ENCODE measurements at places on chromosomes 3 and 15.

DNA sequence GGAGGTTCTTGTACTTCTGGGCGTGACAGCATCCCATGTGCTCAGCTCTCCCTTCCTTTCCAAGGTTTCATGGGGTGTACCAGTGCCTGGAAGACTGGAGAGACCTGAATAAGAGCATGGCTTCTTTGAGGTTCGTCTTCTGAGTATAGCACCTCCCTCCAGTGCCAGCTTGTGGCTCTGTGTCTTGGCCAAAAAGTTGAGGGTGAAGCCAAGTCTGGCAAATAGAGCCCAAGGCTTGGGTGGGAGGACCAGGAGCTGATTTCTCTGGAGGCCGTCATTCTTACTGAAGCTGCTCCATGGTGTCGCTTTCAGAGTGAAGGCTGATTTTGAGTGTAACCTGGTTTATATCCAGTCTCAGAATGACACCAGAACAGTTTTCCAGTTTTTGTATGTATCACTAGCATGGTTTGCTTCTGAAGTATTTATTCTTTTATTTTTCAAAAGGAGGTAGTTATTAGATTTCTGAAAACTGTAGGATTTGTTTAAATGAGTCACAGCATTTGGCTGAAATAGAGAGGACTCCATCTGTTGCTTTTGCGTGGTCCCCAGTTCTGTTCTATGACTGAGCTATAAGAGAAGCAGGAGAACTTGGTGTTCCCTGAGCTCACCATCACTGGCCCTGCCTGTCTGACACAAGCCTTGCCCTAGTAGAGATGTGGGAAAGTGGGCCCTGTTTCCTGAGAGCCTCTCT is 47.2 kb downstream of the BSN start:
- DNase-seq, result no peak

DNA sequence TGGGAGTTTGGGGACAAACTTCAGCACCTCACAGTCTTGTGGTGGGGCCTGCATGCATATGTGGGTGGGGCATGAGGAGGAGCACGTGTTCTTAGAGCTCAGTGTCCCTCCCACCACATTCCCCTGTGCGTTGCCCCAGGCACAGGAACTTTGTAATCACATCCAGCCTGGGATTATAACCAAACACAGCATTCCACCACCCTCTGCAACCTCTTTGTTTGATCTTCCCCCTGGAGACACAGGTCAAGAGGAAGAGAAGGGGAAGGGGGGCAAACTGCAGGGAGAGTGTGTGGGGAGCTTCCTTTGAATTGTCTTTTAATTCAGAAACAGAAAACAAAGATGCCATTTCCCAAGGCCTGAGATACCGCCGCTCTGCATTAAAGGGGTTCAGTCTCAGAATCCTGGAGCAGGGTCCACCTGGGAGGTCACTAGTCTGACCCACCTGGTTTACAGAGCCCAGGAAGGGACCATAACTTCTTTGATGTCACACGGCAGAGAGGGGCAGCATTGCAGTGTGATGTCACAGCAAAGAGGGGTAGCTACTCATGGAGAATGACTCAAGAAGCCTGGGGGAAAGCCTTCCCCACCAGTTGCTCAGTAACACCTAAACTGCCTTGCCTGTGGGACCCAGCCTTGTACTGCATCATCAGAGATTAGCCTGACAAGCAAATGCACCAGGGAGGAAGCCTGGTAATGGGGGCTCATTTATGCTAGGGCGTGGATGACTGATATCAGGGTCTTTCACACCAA is 106.3 kb upstream of the RNU6-1 start:
- DNase-seq, result no peak

- DNase-seq, result no peak
These were observed 73.8 kb upstream of the PCSK6 start for GRCh38 chr15:101563176-101563796.

- DNase-seq, result no peak
These were observed 124.9 kb downstream of the DNAJB8 start for GRCh38 chr3:128341659-128342395.

DNA sequence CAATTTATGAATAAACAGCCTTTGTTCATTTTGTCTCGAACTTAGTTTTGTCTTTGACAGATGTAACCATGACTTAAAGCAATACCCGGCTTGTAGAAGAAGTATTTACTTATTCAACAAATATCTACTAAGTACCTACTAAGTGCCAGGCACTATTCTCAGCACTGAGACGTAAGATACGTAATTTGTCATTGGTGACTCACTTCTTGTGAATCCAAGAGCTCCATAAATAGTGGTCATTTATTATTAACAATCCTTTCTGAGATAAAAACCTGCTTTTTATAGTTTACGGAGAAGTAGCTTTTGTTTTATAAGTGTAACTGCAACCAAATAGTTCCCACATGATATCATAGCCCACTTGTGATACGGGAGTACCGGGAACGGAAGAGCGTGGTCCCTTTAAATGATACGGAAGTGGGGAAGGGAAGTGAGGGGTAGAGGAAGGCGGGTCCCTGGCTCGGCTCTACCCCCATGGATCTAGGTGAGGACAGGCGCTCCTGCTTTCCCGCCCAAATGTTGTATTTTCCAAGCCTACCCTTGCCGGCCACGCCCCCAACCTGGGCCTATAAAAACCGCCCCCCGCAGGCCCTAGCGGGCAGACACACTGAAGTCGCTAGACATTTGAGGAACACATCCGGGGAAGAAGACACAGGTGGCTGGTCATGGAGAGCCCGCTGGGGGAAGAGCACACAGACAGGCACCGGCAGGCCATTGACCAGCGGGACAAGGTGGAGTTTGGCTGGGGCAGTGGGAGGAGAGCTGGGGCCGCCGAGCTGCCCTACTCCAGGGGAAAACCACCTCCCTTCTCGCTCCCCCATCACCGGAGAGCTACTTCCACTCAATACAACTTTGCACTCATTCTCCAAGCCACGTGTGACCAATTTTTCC is at the start of gene SAMMSON:
TSS of gene SAMMSON (plus strand) at position 594 of the 888 bp plus-strand sequence.
- no peak for DNase-seq

DNA sequence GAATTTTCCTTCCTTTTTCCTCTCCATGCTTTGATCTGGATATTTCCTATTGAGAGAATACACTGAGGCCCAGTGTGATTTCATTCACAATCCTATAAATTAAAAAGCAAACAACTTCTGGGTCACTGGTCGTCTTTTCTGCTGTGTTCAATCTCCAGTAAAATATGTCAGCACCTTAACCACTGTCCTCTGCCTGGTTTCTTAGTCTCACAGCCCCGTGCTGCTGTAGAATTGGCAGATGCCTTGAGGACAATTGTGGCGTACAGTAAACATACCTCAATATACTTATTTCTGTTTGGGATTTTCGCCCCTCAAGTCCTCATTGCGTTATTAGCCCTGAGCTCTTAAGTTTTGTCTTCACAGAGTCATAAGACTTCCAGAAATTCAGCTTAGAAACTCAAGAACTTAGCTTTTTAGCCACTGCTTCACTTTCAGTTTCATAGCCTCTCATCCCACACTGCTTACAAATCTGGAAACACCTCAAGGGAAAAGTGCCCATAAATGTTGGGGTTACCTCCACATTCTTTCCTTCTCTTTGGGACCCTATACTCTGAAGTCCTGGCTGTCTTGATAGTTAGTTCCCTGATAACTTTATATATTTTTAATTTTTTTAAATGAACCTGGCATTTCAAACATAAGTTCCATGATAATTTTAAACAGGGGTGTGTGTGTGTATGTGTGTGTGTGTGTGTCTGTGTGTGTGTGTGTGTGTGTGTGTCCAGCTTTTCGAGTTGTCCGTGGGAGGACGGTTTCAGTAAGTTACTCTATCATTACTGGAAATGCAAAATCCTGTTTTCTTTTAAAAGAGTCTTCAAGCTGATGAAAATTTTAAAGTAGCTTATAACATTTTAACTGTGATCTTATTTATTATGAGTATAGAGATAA is 238.4 kb upstream of the CTDSPL start:
- DNase-seq, result no peak

DNA sequence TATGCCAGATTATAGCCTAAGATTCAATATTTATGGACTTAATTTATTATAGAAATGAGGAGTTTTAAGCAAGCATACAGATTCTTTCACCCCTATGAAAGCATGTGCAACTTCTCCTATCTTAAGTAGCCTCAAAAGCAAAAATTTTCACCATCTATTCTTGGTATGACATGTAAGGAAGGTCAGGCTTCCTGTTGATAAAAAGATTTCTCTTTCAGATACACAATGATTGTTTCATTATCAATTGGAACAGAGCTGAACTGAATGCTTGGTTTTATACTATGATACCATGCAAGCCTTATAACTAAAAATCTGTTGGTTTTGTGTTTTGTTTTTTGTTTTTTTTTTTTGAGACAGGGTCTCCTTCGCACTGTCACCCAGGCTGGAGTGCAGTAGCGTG is 3.9 kb downstream of the GRK7 start:
- DNase-seq, result no peak

GRCh38 chr3:120449701-120450599 is 842 bp downstream of the FSTL1 start:
- no peak for DNase-seq
